ENCODE measurements at places on chromosomes 2 and 18.

- no peak for DNase-seq
Measured at GRCh38 chr2:96528006-96528699, 8.4 kb upstream of the ARID5A start.

DNA sequence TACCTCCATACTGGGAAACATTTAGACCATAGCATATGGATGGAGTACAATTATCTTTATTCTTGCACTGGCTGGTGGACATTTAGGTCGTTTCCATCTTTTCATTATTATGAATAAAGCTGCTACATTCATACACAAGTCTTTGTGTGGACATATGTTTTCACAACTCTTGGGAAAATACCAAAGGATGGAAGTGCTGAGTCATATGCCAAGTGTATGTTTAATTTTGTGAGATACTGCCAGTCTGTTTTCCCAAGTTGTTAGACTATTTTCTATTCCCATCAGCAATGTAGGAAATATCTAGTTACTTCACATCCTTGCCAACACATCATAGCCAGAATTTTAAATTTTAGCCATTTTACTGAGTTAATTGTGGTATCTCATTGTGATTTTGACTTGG is 91.5 kb downstream of the GALNT13 start:
- no peak for DNase-seq

GRCh38 chr18:37956902-37957301 is 391.3 kb upstream of the CELF4 start:
- no peak for DNase-seq

- DNase-seq: no peak
Measured at GRCh38 chr2:238790833-238791230, 57.1 kb upstream of the TWIST2 start.

DNA sequence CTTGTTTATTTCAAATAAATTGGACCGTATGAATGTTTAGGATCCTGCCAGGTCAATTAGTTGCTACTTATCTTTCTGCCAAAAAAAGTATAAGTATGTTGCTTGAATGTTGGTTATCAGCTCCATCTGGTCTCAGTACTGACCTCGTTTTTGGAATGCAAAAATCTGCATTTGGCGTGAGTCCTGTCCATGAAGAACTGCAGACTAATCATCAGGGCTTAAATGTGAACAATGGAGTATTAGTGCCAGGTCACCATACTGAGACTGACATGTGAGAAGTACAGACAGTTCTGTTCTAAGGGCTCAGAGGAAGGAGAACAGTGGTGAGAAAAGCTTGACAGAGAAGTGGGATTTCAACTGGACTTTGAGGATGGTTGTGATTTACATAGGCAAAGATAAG is 393.1 kb upstream of the SLC14A2 start:
- no peak for DNase-seq

- no peak for DNase-seq
Measured at GRCh38 chr2:71659868-71660518, 206.6 kb downstream of the DYSF start.

GRCh38 chr2:190663839-190664238 is 15.0 kb downstream of the NAB1 start:
- DNase-seq: no peak

GRCh38 chr2:88133875-88134274 is 6.0 kb upstream of the FABP1 start:
- DNase-seq: no peak

GRCh38 chr2:39368846-39369245 is 68.2 kb downstream of the MAP4K3 start:
- DNase-seq: no peak

DNA sequence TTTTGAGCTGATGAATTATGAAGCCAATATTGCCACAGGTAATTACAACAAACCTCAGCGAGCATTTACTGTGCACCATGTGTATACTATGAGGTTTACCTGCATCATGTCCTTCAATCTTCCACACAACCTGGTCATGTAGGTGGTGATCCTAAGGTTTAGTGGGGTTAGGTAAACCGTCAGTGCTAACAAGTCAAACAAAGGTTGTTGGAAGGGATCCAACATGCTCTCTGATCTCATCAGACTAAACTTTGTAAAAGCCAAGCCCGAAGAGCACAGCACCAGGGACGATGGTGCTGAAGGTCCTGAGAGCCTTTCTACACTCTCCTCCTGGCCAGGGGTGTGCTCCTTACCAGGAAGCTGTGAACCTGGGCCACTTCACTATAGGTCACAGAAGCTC is 29.4 kb downstream of the SH3YL1 start:
- DNase-seq: no peak

- peak; percentile 18 for DNase-seq
Measured at GRCh38 chr18:57980573-57981307, 63.3 kb upstream of the NEDD4L start.

DNA sequence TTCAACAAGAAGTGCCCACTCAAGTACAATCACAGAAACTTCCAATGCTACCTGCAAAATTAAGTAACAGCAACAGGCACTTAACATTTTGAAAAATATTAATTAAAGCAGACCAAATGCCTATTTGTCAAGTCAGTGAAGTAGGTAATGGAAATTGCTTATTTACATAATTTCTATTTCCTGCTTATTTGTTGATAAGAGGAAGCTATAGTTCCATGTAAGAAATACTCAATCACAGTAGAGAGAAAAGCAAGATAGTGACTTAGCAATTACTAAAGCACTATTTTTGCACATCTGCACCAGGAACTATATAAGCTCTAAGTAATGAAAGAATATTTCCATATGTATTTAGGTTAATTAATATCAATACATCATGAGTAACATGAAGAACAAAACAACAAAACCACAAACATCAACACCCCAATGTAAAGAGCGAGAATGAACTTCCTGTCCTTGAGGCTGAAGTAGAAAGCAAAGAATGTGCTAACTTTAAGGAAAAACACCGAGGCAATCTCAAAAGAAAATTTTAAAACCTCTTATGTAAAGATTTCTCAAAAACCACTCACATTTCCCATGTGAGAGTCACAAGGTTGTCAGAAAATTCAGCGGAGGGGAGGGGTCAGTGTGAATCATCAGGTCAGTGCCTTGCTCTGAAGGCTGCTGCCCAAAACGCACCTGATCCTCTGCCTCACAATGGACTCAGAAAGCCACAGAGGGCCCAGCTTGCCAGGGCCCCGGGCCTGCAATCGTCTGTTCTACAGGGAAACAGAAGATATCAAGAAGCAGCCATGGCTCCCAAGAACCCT is 12.5 kb downstream of the NPC1 start:
- DNase-seq: no peak

DNA sequence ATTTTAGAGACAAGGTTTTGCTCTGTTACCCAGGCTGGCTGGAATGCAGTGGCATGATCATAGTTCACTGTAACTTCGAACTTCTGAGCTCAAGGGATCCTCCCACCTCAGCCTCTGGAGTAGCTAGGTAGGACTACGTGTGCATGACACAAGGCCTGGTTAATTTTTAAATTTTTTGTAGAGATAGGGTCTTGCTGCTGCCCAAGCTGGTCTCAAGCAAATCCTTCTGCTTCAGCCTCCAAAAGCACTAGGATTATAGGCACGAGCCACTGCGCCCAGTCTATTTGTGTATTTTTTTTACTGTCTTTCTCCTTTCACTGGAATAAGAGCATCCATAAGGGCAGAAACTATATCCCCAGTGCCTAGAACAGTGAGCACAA is 89.3 kb downstream of the PLEKHM3 start:
- no peak for DNase-seq

DNA sequence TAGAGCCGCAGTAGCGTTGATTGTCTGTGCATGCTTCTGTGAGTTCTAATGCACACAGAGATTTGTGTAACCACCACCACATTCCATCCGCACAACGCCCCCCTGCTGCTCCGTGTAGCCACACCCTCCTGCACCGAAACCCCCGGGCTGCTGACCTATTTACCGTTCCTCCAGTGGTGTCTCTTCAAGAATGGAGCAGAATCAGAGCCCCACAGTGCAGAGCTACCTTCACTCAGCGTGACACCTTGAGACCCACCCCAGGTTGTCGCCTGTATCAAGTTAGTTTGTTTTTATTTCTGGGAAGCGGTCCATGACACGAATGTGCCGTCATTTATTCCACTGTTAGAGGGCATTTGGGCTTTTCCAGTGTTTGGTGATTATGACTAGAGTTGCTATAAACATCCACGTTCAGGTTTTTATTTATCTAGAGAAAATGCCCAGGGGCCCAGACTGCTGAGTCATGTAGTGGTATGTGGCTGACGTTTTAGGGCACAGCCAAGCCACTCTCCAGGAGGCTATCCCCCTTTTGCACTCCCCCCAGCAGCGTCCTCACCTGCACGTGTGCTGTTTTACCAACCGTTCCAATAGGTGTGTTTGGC is 266.8 kb downstream of the NDUFA10 start:
- DNase-seq: no peak

GRCh38 chr18:74933930-74934329 is 275.0 kb downstream of the PTGR3 start:
- DNase-seq: no peak

DNA sequence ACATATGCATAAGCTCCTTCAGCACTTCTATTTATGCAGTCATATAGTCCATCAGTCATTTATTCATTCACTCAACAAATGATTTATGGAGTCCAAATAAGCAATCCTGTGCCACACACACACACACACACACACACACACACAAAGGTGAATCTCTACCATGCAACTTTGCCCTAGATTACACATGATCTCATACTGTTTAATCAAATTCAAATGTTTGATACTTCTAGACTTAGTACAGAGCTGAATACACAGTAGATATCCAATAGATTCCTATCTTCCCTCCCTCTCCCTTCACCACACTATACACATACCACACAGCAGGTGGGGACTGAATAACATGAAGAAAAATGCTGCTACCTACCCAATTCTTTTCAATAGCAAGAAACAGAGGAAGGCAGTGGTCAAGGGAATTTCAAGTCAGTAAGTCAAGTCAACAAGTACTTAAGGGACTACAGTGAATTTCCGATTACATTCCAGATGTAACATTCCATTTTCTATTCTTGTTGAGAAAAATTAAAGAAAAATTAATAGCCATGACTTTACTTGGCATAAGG is 65.4 kb downstream of the EPG5 start:
- DNase-seq: no peak

DNA sequence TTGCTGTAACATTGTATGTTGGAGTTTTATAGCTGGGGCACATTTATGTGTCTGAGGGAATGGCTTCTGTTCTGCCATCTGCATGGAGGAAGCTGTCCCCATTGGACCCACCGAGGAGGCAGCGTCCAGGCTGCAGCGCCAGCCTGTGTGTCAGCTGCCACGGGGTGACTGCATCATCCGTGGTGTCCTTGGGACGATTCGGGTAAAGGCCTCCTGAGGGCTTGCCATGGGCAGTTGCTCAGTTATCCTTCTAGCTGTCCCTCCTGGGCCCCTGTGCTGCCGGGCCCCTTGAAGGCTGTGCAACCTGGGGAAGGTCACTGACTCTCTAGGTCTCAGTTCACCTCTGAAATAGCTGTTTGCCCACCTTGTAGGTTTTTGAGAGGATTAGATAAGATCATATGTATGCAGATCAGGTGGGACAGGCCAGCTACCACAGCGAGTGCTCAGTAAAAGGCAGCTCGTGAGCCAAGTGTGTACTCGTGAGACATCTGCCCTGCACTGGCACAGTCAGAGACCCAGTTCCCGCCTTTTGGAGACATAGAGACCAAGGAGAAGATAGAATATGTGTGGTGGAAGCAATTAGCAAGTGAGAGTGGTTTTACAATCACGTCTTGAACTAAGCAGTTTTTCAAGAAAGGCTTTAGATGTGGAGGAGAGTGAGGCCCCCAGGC is 10.6 kb downstream of the LDLRAD4 start:
- DNase-seq: no peak

GRCh38 chr18:38634117-38634516 is 1068.5 kb upstream of the CELF4 start:
- no peak for DNase-seq

GRCh38 chr2:285531-285930 is 2.4 kb downstream of the ALKAL2 start:
- no peak for DNase-seq

- no peak for DNase-seq
Measured at GRCh38 chr2:71888751-71889445, 258.8 kb downstream of the CYP26B1 start.

DNA sequence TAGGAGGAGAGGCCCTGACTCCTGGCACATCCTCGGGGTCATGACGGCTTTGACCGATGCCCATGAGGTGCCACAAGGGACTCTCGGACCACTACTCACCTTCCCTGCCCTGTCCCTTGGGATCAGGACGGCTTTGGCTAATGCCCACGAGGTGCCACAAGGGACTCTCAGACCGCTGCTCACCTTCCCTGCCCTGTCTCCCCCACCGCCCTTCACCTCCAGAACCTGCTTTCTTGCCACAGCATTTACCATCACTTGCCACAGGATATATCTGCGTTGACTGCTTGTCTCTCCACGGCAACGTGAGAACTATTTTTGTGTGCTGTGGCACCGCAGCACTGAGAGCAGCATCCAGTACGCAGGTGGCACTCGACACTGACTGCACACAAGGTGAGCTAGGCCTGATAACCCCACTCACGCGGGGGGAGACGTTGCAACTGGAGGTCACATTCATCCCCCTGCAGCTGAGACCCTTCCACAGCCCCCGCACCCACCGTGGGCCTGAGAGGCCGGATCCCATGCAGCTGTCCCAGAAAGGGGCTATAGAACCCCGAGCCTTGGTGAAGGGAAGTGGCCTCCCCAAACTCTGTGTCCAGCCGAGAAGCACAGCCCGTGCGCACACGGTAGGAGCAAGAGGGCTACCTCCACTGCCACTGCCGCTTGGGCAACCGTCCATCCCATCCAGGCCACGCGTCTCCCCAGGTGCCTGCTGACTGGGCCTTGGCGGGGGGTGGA is 47.5 kb downstream of the ANO7 start:
- DNase-seq: no peak

DNA sequence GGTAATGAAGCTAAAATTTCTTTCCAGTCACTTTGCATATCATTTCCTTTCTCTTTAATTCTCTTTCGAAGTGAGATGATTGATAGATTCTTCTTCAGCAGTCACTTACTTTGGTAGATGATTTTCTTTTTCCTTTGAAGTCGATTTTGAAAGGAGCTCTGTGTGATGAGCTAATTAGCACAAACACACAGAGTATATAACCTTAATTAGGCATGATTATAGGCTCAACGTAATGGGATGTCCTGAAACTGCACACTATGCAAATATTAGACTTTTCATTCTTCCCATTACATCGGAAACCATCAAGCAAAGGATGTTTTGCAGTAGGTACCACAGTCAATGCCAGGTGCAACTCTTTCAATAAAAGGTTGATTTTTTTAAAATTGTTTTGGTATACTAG is 6.4 kb upstream of the CTLA4 start:
- no peak for DNase-seq

DNA sequence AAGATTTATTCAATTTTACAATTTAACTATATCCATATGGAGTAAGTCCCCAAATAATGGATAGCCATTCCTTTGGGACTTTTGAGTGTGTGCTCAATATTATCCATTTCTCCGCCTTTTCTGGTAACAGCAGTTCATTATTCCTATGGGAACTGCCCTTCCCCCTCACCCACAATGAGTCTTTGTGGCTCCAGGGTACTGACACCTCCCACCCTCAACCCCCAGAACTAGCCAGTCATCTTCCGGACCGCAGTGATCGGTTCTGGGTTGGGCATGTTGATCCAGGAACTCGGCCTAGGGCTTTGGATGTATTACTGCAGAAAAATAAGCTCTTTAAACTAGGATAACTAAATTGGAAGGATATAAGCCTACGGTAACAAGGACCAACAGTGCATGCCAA is 45.4 kb upstream of the CCDC150 start:
- no peak for DNase-seq

GRCh38 chr2:69665152-69665551 is 21.6 kb upstream of the AAK1 start:
- DNase-seq: no peak

Measured in NCI-H2029 treated with DMSO at 0.1 percent for 48 hours (cell line).